ENCODE measurements at places on chromosomes 16 and 17.
A peak's percentile ranks its signal among the peaks of the same experiment; 100 is the strongest.

- DNase-seq, result no peak
Observed at GRCh38 chr16:3122926-3123570, 10.7 kb downstream of the ZNF205 start.

DNA sequence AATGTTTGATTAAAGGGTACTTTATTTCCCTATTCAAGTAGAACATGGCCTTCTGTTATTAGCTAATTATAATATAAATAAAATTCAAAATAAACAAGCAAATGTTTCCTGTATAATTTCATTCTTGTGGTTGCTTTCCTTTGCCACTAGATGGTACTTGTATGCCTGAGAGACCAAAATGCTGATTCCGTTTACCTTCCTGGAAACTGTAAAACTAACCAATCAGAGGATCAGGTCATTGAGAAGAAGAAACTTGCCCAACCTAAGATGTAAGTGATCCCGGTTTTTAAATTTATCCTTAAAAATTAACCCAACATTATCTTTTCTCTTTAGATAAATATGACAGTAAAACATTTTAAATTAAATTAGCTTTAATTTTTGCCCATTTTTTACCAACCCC, 8.1 kb upstream of the ABCA5 start:
- no peak for DNase-seq

GRCh38 chr16:68790130-68790761, 53.1 kb upstream of the TANGO6 start:
- DNase-seq, result peak; percentile 68

GRCh38 chr17:33266611-33267010, 26.5 kb downstream of the ASIC2 start:
- no peak for DNase-seq

- no peak for DNase-seq
Observed at GRCh38 chr17:1617620-1618174, 10.9 kb downstream of the SLC43A2 start.

- peak; percentile 6 for DNase-seq
Observed at GRCh38 chr16:47392081-47392480, 68.8 kb downstream of the ITFG1 start.

DNA sequence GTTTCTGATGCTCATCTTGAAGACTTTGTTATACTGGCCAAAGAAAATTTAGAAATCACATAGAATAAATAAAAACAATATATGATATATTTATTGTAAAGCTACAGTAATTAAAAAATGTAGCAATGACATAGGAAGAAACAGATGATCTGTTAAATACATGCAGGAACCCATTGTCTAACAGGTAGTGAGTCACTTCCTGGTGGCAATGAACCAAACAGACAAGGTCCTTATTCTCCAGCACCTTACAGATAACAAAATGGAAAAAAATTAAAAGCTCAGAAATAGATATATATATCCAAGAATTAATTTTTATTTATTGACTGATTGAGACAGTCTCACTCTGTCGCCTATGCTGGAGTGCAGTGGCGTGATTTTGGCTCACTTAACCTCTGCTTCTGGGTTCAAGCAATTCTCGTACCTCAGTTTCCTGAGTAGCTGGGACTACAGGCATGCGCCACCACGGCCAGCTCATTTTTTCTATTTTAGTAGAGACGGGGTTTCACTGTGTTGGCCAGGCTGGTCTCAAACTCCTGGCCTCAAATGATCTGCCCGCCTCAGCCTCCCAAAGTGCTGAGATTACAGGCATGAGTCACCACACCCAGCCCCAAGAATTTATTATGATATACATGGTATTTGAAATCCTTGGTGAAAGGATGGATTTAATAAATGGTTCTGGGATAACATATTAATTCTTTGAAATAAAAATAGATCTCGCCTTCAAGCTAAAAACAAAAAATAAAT, 7.5 kb downstream of the NETO2 start:
- no peak for DNase-seq

DNA sequence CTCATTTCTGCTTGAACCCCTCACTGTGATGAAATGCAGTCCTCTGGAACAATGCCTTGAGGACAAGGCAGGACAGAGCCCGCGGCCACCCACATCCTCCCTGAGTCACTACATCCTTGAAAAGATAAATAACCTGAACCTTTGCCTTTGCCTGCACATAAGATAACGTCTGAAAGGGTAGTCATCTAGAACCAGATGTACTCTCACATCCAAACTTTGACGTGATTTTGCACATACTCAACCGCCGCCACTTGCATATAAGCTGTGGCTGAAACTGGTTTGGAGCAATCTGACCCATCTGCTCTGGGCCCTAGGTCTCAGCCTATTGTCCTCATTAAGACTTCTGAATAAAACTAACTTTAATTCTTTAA, 252.1 kb downstream of the PHKB start:
- DNase-seq, result no peak

- no peak for DNase-seq
Observed at GRCh38 chr16:78390092-78390491, 290.6 kb downstream of the WWOX start.

DNA sequence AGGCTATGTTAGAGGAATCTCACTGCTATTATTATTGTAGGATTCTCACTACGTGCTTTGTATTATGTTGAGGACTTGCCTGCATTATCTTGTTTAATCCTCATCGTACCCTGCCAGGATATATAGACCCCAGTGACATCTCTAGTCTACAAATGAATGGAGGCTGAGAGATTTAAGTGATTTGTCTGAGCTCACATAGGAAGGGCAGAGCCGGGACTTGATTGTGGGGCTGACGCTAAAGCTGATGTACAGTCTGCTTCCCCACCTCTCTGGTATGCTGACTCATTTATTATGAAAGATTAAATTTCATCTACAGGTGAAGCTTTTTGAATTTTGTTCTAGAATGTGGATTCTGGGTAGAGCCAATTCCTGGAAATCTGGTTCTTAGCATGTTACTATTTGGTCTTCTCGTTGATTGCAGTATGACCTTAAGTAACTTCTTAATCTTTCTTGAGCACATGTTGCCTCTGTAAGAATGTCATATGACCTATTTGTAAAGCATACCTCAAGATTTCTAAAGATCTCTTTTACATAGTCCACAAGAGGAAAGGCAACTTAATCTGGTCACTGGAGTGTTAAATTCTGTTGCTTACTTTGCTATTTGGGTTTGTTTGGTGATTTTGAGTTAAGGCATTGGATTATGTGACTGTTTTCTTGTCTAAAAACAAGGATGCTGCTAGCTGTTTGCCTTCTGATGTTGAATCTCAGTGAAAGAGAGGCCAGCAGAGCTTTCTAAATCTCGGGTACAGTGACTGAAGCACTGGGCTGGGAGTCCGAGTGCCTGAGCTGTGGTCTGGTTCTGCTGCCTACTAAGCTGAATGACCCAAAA, 12.4 kb downstream of the METTL9 start:
- no peak for DNase-seq

DNA sequence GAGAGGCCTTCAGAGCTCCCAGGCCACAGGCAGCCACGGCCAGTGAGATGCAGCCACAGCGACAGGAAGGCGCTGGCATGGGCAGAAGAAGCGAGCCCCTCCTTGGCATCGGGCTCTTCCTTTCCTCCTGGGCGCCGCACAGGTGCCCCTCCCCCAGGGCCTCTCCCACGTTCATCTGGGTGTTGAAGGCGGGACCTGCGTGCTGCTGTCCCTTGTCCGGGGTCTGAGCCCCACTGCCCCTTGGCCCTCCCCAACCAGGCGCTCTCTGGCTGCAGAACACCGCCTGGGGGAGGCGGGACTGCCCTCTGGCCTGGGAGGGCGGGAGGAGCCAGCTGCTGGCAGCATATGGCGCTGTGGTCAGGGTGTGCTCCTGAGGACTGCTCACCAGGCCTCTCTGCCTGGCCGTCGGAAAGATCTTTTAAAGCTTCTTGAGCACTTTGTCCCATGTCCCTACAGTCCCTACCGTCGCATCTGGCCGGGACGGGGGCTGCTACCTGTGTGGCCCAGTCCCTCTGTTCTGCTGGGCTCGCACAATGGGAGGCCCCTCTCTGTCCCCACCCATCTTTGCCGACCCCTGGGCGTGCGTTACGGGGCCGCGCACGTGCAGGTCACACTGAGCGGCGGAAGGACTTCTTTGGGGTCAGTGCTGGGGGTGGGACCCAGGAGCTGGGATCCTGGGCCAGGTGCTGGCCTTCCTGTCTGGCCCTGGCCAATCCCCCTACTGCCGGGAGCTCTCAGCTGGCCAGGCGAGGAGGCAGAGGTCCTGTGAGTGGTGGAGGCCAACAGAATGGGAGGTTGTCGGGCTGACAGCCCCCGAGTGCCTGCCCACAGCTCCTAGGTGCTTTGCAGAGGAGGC, 1.7 kb downstream of the SLC25A10 start:
- DNase-seq, result peak; percentile 71

GRCh38 chr17:77356109-77356689, 215.4 kb downstream of the SEC14L1 start:
- no peak for DNase-seq

GRCh38 chr16:84087466-84088151, 29.1 kb downstream of the MBTPS1 start:
- DNase-seq, result no peak

DNA sequence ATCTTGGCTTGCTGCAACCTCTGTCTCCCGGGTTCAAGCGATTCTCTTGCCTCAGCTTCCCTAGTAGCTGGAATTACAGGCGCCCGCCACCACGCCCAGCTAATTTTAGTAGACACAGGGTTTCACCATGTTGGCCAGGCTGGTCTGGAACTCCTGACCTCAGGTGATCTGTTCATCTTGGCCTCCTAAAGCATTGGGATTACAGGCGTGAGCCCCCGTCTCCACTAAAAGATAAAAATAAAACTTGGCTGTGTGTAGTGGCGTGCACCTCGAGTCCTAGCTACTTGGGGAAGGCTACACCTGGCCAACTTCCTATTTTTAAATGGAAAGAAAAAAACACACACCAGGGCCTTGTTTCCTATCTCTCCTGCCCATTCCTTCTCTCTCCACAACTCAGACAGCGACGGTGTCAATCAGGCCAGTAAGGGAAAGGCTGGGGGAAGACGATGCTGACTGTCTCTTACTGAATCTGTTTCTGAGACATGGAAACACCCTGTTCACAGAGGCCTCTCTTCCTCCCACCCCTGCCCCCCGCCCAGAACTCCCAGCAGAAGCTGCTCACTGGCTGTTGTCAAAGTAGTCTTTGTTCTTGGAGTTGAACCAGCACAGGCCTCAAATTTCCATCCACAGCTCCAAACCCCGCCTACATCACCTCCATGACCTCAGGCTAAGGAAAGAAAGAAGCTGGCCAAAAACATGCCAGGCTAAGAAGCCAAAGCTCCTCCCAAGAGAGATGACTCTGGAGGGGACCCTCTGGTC, 96.6 kb downstream of the NXN start:
- peak; percentile 94 for DNase-seq

DNA sequence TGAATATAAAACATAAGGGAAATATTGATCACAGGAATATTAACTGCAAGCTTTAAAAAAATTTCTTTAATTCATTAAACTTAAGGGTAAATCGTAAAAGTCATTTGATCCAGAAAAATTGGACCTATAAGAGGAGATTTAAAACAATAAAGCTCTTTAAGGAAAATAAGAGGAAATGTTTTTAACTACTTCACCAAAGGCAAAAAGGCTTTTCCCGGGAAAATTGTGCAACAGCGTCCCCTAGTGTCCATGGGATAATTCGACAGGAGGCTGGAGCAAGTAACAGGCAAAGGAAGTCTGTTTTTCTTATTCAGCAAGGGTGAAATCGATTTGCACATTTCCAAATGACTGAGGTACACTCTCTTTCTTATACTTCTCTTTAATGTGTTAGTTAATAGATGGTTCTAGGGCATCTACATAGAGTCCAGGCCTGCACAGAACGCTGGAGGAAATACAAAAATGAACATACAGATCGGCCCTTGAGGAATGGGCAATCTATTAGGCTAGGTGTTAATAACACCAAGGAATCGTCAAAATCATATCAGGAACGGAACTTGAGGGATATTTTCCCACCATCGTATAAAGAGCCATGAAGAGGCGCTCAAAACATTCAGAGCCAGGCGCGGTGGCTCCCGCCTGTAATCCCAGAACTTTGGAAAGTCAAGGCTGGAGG, 61.4 kb downstream of the ZNF18 start:
- peak; percentile 15 for DNase-seq

- DNase-seq, result no peak
Observed at GRCh38 chr16:17850581-17851250, 380.0 kb upstream of the XYLT1 start.

DNA sequence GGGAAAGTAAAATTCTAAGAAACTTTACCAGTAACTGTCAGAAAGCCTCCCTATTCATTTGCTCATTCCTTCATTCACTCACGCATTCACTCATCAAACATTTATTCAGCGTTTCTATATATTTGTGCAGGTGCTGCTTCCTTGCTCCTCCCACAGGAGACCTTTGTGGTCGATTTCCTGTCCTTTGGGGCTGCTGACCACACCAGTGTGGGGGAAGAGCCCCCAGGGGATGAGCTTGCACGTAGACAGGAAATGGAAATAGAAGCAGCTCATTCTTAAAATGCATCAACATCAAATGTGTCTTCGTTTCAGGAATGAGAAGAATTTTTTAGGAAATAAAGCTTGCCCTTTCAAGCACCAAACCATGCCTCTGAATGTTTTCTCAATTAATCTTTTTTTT, 9.6 kb downstream of the PIK3R6 start:
- DNase-seq, result no peak

DNA sequence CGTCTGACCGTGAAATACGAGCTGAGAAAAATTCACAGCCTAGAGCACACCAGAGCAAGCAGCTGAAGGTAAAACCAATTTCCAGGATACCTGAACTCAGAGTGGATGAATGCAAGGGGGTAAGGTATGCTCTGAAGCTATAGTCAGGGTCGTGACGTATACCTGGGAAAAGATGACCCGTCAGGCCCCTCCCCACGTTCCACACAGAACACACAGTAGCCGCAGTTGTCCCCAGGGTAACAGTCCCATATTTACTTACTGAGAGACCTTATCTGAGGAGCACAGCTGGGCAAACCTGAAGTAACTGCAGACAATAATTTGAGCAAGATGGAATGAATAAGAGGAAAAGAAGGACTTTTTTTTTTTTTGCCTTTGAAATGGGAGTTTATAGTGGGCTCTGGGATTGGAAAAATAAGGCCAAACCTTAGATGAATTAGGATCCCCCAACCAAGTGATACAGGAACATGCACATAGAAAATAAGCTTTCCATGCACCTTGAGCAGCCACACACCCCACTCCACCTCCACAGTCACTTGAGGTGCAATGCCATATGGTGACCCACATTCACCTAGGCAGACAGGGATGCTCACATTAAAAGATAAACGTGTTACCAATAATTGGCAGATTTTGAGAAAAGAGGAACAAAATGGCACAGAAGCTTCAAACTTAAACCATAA, 38.0 kb downstream of the ABCA6 start:
- peak; percentile 72 for DNase-seq

DNA sequence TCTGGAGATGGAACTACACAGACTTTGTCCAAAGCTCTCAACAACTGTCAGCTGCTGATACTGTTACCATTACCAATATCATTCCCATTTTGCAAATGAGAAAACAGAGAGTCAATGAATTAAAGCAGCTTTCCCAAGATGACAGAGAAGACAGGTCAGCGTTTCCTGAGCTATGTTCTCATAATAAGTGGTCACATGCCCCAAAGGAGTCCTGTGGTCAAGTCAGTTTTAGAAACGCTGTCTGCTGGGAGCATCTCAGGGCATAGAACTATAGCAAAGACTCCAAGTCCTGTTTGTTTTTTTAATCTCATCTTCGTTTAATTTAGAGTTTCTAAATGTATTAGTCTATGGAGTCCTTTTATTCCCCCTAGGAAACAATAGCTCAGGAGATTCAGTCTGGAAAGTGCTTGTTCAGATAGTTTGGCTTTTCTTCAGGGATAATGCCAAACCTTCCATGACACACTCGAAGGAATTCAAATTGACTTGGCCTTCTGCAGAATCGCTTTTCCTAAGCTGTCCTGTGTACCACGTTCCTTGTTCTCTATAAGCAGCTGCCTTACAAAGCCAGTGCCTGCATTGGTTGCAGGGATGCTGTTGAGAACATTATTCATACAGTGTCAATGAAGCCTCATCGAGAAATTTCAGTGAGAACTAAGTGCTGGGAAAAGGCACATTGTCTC, 12.1 kb downstream of the CCDC42 start:
- no peak for DNase-seq

All from body of pancreas (tissue), 4 donors.